Activated T-cell treated with anti-CD3 and anti-CD28 coated beads, Interleukin-2, amount 50 U/mL, for 4 hours (primary cell): ENCODE measurements at places on chromosomes 5 and 9.
A peak's percentile ranks its signal among the peaks of the same experiment; 100 is the strongest.

DNA sequence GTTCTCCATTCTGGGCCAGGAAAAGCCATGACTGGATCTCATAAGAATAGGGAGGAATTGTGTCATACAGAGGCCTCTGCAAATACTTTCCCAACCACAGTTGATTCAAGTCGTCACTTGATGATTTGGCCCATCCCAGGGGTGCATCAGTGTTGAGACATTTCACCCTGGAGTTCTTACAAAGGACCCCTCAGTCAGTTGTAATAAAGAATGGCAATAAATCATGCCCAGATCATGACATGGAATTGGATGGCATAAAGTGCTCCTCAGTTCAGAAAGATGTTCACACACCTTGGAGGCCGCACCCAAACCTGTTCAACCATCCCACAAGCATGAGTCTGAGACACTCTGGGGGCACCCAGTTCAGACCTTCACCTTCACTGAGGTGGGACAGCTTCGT lies 168.1 kb downstream of the NR3C1 start:
- DNase-seq = no peak

- DNase-seq = no peak
Measured at GRCh38 chr5:83000922-83001321, 76.3 kb downstream of the TMEM167A start.

- DNase-seq = no peak
Measured at GRCh38 chr5:178244576-178244975, 12.0 kb upstream of the PHYKPL start.

DNA sequence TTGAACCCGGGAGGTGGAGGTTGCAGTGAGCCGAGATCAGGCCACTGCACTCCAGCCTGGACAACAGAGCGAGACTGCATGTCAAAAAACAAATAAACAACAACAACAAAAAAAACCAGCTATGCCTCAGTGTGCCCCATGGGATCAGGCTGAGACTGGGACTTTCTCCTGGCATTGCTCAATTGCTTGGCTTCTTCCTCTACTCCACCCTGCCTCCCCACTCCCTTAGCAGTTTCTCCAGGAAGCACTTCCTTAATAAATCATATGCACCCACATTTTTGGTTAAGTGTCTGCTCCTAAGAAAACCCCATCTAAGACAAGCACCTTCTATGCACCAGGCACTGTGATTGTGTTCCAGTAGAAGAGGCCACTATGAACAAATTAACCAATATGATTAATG lies 41.0 kb upstream of the TMEM252 start:
- no peak for DNase-seq

GRCh38 chr5:144247131-144247530 lies 76.5 kb downstream of the KCTD16 start:
- no peak for DNase-seq

DNA sequence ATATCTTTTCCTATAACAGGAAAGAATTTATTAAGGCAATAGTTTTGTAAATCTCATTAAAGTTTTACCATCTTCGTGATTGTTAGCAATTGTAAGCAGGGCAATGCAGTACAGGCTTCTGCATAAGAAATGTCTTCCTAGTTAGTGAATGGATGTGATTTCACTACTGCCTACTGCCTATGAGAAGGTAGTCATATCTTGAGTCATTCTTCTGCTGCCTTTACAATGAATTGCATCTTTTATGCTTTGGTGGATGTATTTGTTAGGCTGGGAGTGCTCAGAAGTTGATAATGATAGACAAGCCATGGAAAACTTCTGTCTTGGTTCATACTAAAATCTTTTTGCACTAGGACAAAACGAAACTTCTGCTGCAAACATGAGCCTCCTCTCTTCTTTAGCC lies 128.0 kb downstream of the ADAMTSL1 start:
- DNase-seq = no peak

DNA sequence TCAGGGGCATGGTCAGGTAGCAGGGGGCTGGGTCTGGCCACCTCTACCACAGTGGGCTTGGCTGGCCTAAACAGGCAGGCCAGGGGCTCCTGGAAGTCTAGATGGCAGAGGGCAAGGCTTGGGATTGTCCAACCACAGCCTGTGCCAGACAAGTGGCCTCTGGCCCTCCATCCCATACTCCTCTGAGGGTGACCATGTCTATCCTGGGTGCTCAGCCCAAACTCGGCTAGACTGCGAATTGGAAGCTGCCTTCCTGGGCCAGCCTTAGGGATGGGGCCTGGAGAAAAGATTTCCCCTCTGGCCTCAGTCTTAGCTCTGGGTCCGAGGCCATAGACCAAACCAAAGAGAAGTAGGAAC lies 110.5 kb downstream of the PHF2 start:
- no peak for DNase-seq

DNA sequence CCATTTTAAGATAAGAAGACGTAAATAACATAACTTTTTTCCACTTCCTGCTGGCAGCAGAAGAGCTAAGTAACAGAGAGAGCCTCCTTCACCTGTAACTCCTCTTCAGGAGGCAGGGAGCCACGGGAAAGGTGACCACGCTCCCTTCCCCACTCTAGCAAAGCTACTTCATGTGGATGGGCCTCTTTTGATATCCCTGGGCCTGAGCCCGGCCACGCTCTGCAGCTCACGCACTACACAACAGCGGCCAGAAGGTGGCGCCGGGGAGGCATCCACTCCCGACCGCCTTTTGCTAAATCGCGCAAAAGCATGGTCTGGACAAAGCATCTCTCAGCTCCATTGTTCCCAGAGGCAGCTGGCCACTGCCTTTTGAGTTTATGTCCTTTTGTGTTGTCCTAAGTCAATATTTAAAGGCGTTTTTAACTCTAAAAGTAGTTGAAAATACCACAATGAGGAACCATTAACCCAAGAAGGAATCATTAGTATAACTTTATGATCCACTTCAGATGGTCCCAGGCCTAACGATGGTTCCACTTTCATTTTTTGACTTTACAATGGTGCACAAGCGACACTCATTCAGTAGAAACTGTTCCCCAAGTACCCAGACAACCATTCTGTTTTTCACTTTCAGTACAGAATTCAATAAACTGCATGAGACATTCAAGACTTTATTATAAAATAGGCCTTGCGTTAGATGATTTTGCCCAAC lies 23.6 kb downstream of the CMBL start:
- peak; percentile 76 for DNase-seq

- DNase-seq = no peak
Measured at GRCh38 chr5:103693517-103693916, 130.9 kb upstream of the NUDT12 start.

DNA sequence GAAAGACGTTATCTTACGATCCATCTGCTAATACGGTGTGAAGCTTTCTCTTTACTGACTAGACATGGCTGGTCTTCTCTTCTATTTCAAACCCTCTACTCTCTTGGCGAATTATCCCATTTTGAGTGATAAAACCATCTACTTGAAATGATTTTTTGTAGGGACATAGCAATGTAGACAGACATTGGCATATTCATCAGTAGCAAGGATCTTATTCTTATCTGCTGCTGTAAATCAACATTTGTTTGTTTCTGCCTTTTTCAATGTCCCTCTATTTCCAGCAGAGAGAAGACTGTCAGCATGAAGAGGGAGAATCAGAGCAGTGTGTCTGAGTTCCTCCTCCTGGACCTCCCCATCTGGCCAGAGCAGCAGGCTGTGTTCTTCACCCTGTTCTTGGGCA lies at the start of gene OR1J4:
Gene OR1J4, plus strand, starts transcription at position 301 of the 400 bp plus-strand sequence. Its CDS starts 0 bp downstream, at position 301.
- DNase-seq = no peak

DNA sequence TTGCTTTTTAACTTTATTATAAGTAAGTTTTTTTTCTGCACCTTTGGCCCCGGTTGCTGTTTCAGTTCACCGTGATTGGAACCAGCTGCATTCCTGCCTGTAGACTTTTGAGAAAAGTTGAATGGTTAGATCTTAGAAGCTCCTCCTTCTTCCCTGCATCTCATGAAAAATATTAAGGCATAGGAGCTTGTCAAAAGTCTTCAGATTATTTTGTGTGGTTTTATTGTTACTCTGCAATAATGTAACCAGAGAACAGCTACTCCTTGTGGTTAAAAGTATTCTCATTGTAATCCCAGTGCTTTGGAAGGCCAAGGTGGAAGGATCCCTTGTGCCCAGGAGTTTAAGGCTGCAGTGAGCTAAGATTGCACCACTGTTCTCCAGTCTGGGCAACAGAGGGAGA lies 3.3 kb upstream of the SLC2A8 start:
- no peak for DNase-seq

DNA sequence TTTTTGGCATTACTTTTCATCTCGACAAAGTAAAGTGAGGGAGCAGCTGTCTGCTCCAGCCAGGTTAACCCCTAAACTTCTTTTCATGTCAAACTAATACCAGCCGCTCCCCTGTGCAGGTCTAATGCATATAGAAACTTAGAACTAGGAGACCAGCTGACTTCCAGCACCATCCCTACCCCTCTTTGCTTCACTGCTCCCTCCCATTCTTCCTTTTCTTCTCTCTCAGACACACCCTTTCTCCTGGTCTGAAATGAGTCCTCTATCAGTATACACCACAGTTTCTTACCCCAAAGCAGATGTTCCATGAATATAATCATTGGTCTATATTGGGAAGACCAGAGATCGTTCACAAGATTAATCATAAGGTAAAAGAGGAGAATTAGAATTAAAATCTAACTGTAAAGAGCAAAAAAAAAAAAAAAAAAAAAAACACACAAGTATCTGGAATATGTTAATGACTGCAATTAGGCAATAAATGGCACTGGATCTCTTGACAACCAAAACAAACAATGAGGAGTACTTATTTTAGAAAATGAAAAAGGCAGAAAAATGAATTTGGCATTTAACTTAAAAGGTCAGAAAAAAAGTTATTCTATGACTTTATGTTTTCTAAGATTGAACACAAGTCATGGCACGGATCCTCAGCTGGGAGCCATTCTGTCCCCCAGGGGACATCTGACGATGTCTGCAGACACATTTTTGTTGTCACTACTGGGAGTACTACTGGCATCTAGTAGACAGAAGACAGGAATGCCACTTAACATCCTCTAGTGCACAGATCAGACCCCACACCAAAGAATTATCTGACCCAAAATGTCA lies 209.8 kb downstream of the PJA2 start:
- DNase-seq = no peak

DNA sequence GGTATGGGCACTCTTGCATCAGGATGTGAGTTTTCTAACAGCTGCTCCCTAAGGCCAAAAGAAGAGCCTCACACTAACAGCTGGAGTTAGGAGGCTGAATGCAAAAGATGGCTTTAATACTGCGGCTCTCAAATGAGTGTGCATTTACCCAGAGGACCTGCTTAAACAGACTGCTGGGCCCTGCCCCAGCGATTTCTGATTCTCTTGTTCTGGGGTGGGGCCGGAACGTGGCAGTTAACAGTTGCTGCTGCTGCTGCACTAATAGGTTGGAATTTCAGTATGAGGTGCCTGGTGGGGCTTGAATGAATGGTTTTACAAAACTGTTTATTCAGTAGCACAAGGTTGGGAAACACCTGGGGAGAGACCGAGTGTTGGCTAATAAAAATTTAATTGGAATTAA lies 26.1 kb downstream of the HMGCR start:
- no peak for DNase-seq

DNA sequence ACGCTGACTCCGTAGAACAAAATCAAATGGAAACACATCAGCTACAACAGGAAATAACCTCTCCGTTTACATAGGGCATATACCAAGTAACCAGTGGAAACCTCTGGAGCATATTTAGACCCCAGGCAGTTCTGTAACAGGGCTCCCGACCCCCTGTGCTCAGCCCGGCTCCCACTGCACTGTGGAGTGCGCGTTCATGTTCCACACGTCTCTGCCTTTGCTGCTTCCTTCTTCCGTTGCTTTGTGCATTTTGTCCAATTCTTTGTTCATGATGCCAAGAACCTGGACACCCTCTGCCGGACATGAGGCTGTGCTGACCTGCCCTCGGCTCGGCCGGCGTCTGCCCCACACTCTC lies 5.9 kb upstream of the AGPAT2 start:
- DNase-seq = no peak

DNA sequence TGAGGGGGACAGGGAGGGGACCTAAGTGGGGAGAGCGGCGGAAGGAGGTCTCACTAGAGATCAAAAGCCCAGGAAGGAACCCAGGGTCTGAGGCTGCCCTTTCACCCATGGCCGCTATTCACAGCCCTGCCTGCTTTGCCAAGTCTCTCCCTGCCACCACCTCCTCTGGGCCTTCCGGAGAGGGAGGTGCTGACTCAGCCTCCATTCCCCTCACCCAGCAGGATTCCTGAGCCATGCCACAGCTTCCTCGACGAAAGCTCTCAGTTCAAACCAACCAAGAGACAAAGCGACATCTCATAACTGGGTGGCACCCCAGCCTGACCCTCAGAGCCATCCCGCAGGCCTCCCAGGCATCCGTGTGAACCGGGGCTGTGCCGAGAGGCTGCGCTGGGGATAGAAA lies 36.7 kb downstream of the PAX5 start:
- DNase-seq = no peak

DNA sequence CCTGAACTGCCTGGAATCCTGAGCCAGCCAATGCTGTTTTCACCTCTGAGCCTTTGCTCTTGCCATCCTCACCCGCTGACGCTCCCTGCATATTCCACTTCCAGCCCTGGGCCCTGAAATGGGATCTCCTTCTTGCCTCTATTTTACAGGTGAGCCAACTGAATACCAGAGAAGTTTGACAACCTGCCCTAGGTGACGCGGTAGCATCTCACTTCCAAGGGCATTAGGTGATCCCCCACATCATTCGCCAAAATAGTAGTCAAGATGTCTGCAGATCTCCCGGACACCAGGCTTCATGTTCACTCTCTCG lies 43.5 kb downstream of the FOXI1 start:
- DNase-seq = no peak

DNA sequence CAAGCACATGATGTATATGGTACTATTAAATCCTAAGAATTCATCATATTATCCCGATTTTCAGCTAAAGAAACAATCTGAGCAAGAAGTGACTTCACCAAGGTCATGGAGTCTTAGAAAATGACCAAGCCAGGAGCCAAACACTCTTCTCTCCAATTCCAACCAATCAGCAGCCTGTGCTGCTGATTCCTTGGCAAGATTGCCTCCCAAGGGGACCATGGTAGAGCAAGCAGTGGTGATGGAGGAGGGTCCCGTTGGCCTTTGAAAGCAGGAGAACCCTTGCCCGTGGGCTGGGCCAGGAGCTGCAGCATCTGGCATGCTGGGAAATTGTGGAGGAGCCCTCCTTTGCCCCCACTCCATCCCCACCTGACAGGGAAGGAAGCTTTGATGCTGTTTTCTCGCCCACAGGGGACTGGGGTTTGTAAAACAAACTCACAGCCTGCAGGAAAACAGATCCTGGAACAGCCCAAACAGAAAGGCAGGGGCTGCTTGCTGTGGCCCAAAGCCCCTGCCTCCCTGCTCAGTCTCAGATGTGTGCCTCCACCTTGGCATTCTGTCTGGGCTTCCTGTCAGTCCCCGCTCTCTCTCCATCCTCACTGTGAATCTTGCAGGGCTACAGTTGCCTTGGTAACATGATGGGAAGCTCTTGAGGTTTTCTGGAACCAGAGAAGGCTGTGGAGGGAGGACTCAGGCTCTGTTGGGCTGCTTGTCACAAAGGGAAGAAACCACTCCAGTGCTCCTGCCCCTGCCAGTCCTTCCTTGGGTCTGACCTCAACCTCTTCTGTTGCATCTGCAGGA lies 70.8 kb upstream of the HSPA9 start:
- DNase-seq = no peak
